ENCODE measurements at places on chromosomes 4 and X.

DNA sequence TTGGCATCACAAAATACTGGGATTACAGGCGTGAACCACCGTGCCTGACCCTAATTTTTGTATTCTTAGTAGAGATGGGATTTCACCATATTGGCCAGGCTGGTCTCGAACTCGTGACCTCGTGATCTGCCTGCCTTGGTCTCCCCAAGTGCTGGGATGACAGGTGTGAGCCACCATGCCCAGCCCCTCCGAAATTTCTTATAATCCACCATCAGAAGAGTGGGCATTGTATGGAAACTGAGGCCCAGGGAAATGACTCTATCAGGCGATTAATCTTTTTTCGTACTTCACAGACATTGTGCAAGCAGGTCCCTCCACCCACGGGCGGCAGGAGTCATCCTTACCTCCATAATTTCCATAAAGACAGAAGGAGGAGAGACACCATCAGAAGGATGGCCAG lies 16.0 kb downstream of the CRLF2 start:
- DNase-seq, result no peak
- no peaks in the 10 kb centered on the region for H3K36me3 ChIP-seq
- no peak overlapping the region for H3K27ac ChIP-seq
- no peak overlapping the region for H3K4me3 ChIP-seq
- no peaks in the 10 kb centered on the region for H3K27me3 ChIP-seq
- H3K4me1 ChIP-seq, result no peaks in the 10 kb centered on the region

GRCh38 chr4:179605196-179605595 lies 2163.0 kb upstream of the AGA start:
- no peaks in the 10 kb centered on the region for H3K4me1 ChIP-seq
- no peaks in the 10 kb centered on the region for H3K36me3 ChIP-seq
- no peak for DNase-seq
- no peak overlapping the region for H3K4me3 ChIP-seq

DNA sequence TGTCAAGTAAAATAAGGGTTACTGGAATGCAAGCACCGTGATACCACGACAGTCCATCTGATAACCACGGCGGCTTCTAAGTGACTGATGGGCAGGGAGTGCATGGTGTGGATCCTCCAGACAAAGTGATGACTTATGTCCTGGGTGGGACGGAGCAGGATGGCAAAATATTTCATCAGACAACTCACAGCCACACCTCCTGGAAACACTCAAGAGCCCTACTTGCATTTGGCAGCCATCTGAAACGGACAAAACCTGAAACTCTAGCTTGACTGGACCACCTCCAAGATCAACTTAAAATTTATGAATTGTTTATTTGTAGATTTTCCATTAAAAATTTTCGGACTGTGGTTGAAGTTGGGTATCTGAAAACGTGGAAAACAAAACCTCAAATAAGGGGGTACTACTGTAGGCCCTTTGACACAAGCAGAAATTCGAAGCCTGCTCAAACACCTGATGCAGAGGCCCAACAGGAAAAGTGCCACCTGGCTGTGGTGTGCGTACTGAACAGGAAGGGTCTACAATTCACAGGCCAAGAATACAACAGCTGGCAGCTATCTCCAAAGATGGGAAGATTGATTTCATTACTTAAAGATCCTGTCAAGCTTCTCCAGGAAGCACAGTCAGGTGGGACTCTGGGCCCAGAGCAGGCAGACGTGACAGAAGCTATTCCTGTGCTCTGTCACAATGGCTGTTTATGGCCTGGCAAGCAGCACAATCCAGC lies 26.0 kb downstream of the LRIT3 start:
- peaks cover 9% of the 10 kb centered on the region for H3K36me3 ChIP-seq
- H3K4me1 ChIP-seq, result no peaks in the 10 kb centered on the region
- no peak overlapping the region for H3K27ac ChIP-seq
- no peak for DNase-seq
- peaks cover 4% of the 10 kb centered on the region for H3K27me3 ChIP-seq
- H3K4me3 ChIP-seq, result no peak overlapping the region

DNA sequence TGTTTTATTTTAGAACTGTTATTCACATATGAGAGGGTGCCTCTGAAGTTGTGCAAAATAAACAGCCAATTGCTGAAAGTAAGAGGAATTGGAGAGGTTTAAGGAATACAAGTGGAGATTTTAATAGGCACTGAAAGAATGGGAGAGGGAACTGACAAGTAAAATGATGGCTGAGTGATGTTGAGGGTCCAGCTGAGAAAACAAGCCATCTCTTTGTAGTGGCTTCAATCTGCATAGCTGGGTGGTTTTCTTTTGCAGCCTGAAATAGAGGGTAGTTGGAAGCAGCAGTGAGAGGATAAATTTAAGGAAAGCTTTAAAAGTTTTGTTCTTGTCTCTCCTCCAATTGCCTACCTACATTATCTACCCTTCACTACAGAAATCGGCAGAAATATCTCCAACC lies 106.7 kb upstream of the DGKK start:
- no peak overlapping the region for H3K27ac ChIP-seq
- no peak overlapping the region for H3K4me3 ChIP-seq

DNA sequence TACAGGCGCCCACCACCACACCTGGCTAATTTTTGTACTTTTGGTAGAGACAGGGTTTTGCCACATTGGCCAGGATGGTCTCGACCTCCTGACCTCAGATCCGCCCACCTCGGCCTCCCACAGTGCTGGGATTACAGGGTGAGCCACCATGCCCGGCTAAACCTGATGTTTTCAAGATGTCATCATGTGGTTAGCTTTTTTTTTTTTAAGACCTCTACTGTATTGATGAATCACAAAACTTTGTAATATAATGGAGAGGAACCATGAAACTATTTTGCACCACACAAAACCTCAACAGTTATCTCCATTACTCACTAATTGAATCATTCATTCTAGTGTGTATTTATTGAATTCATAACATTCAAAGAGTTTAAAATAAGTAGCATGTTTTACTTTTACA lies 94.7 kb upstream of the NEIL3 start:
- no peak overlapping the region for H3K4me3 ChIP-seq
- DNase-seq, result no peak
- no peak overlapping the region for H3K27ac ChIP-seq
- no peaks in the 10 kb centered on the region for H3K27me3 ChIP-seq
- H3K4me1 ChIP-seq, result no peaks in the 10 kb centered on the region
